ENCODE measurements at places on chromosomes 7 and 10.

DNA sequence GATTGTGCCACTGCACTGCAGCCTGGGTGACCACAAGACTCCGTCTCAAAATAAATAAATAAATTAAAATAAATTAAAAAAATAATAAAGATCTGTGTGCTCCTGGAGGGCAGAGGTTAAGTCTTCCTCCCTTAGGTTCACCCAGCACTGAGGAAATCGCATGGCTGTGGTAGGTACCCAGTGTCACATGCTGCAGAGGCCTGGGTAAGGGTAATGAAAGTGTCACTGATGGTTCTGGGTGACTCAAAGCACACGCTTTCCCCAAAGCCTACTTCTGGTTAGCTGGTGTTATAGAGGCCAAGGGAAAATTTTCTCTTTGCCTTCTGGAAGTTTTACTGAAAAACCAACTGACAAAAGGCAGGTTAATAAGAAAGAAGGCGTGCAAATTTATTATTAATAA is 88.8 kb upstream of the ITGB1 start:
- DNase-seq, result no peak

GRCh38 chr7:14858866-14859265 is 43.7 kb downstream of the DGKB start:
- no peak for DNase-seq

DNA sequence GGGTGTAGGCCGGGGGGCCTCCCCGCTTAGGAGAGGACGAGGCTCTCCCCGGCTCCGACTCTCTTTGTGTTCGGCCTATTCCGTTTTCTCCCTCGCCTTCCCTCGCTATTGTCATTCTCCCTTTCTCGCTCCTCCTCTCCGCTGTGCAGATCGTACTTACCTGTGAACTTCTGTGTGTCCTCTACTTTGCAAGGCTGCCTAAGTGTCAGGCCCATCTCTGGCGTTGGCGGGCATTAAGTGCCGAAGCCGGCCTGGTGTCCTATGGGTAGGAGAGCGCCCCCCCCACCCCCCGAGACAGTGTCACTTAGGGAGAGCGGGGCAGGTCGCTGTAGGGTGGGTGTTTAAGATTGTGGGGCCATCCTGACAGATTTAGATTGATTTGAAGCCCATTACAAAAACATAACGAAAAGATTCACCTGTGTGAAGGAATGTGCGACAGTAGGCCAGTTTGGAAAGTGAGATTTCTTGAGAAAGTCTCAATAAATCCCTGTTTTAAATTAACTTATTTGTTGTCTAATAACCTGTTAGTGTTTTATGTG is 579 bp downstream of the RBM33 start:
- DNase-seq, result no peak

- DNase-seq, result no peak
These were observed 97.3 kb downstream of the INPP5A start for GRCh38 chr10:132634947-132635271.

DNA sequence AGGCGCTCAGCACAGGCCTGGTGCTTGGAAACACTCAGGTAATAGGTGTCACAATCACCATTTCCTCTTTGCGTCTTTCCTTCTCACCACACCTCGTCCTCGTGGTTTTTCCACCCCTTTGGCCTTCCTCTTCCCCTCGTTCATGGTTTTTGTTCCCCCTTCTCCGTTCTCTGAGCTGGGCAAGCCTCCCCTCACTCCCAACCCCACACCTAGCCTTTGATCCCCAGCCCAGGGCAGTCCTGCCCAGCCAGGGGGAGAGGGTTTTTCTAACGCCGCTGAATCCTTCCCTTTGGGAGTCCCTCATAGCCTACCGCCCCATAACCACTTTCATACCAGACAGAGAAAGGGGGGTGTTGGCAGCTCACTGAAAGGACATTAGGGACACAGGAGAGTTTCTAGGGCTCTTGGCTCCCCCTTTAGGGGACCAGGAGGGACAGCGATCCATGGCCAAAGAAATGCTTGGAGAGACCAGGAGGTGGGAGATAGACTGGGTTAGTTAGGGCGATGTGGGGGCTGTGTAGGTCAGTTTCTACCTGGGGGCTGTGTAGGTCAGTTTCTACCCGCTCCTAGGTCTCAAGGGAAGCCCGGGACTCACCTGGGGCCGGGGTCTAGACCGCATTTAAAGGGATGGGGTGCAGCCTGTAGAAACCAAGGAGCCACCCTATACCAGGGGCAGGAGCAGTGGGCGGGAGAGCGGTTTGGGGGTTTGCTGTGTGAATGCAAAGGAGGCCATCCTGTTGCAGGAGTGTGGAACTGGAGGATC is 1.4 kb downstream of the EPHB4 start:
- no peak for DNase-seq

DNA sequence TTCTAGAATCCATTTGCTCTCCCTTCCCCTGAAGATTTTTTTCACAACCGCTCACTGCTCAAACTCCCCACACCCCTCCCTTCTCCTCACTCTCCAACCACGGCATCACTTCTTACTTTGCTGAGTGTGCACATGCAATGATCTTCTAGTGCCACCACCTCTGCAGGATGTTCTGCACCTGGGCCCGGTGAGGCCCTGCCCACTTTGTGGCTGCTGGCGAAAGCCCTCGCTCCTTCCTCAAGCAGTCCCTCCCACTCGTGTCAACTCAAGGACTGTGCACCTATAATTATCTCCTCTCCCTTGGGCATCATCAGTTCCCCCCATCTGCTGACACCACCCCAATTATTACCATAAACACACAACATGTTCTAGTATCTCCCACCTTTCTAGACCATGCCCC is 91.0 kb upstream of the LANCL2 start:
- no peak for DNase-seq

DNA sequence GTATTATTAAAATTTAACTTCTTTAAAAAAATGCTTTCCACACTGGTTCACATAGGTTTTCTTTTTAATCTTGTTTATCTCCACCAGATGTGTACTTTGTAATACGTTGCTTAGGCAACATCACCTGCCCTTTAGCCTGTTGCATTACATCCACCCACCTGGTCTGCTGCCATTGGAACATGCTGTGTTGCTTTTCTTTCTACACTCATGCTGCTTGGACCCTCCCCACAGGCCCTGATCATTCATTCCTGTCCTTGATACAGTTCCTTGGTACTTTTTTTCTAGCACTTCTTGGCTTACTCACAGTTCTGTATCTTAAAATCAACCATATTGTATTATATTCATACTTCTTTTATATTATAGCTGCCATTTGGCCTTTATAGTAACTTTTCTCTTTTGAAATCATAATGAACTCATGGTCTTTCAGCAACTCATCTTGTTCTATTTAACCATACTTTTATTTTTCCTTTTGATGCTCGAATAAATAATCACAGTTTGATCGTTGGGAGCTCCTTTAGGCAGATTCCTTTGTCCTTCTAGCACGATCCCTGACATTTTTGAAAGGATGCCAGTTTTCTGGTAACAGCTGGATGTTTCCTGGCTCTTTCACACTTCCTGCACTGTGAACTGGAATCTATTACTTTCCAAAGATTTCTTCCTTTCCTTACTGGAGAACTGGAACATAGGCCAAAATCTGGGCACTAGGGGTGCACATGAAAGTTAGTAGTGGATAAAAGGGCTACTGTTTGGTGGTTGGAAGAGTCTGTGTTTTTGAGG is 125.1 kb downstream of the CDK14 start:
- no peak for DNase-seq

- no peak for DNase-seq
These were observed 86.0 kb downstream of the CH25H start for GRCh38 chr10:89120931-89121763.

DNA sequence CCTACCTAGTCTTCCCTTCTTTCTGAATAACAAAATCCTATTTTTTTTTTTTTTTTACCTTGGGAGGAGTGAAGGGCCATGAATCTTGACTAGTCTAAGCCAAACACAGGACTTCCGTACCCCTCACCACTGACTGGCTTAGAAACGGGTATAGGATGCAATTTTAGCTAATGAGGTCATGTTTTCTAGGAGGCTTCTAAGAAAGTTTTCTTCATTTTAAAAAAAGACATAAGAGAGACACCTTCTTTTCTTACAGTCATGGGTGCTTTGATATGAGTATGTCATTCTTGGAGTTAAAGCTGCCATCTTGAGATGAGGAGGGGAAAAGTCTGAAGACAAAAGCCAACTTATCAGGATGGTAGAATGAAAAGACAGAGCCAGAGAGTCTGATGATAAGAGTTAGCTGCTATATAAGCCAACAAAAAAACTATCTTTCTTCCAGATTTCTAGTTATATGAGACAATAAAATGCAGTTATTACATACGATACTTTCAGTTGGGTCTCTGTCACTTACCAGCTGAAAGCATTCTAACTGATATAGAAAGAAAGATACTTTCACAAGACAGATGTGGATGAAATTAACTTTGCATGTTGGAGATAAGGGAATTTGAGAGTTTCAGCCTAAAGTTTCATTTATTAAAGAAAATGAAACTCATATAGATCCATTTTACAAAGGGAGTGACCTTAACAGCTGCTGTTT is 34.0 kb downstream of the ZNF438 start:
- no peak for DNase-seq

DNA sequence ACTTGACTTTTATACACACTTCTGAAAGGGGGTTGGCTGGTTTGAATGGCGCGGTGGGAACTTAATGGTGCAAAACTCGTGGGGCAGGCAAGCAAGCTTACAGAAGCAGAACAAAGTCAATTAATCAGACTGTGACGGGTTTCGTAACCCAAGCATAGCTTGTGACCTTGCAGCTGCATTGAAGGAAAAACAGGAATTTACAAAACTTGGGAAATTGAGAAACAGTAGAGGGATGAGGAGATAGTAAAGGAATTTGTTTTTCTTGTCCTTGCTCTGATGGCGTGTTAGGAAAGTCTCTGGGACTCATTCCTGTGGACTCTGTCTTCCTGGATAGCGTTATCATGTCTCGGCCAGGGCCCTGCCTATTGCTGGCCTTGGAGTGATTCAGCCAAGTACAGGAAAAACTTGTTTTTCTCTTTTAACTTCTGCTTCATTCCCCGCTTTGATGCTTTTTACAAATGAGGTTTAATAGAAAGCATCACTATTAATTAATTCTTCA is 220.0 kb upstream of the KCND2 start:
- no peak for DNase-seq

DNA sequence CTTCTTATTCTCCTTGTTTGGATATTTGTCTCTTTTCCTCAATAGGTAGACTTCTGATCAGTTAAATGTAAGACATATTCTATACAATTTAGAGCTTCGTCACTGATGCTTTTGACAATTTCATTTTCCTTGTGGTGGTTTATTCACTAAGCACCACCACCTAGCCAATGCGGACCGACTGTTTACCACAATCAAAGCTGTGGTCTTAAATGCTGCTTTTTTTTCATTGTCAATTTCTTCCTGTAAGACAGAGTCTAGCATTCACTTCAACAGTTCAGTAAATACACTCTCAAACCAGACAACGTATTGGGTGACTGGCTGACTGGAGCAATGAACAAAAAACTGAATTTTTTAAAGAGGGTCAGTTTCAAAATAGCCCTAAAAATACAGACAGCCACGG is 239.0 kb downstream of the DNAJB6 start:
- no peak for DNase-seq

- no peak for DNase-seq
These were observed 59.6 kb upstream of the C1GALT1 start for GRCh38 chr7:7122701-7123281.

GRCh38 chr10:130479926-130480325 is 343.7 kb downstream of the GLRX3 start:
- no peak for DNase-seq

- no peak for DNase-seq
These were observed 5.7 kb upstream of the TNRC18 start for GRCh38 chr7:5429253-5429856.

DNA sequence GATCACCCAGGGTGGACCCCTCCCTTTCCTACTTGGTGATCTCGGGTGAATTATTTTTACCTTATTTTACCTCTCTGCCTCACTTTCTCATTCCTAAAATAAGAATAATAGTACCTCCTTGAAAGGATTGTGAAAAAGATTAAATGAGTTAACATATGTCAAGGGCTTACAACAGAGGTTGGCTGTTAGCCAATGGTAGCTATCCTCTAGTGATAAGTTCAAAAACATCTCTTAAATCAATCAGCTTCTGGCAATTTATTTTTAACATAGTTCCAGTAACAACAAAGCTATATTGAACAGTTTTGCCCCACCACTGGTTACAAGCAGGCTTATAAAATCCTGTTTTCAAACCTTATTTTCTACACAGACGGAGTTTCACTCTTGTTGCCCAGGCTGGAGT is 45.4 kb downstream of the TMEM168 start:
- DNase-seq, result no peak

DNA sequence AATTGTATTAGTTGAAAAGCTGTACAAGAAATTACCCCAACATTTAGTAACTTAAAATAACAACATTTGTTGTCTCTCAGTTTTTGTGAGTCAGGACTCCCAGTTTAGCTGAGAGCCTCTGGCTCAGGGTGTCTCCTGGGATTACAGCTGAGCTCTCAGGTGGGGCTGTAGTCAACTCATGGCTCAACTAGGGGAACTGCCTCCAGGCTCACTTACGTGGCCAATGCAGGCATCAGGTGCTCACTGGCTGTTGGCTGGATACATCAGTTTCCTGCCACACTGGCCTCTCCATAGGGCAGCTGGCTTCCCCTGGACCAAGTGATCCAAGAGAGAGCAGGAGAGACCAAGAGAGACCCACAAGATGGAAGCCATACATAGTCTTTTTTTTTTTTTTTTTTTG is 17.5 kb downstream of the CCNY start:
- DNase-seq, result no peak

- no peak for DNase-seq
These were observed 76.3 kb downstream of the DKK1 start for GRCh38 chr10:52390388-52390787.

- DNase-seq, result no peak
These were observed 16.0 kb upstream of the KIF5B start for GRCh38 chr10:32072025-32072800.

DNA sequence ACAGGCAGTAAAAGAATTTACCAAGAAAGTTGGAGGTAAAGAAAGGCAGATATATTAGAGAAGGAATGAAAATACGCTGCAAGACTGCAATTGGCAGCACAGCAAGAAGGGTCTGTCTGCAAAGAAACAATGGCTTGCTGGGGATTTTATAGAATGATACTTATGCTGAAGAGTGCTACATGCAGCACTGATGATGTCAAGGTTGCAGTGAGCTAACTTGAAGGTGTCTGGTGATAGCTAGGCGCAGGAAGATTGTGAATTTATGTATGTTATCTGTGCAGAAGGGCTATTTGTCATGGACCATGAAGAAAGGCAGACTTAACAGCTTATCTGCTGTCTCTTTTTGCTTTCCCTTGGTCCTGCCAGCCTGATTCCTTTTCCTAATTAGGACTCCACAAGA is 319.3 kb upstream of the KMT2E start:
- DNase-seq, result no peak

GRCh38 chr10:97333601-97334369 is 744 bp downstream of the FRAT2 start:
- DNase-seq, result no peak

DNA sequence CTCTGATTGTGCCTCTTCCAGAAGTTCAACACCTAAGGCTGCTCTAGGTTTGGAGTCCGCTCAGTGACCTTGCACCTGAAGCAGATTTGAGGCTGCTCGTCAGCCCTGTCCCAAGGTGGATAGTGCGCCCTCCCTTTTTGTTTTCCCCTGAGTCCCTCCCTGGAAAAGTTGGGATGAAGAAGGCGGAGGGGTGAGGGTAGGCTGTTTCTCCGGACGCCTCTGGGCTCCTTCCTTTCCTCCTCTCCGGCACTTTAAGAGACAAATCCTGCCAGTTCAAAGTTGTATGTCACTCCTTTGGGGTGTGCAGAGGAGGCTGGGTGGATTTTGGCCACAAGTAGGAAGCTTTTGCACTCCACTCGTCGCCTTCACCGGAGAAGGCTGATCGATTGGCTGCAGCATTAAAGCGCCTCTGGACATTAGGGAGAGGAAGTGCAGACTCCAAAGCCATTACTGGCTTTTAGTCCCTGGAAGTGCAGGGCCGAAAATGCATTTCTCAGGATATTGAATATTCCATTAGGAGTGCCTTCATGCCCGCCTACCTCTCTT is 81.9 kb upstream of the PRKG1 start:
- DNase-seq, result no peak

All from stimulated activated CD8-positive, alpha-beta memory T cell treated with anti-CD3 and anti-CD28 coated beads, Interleukin-7, amount 100 ng/mL, for 1 hour (primary cell).